ENCODE measurements at places on chromosomes 3 and 15.

GRCh38 chr3:8954938-8955763 is 8.1 kb downstream of the RAD18 start:
- no peak for DNase-seq

GRCh38 chr15:83106994-83107840 is at the start of gene TM6SF1:
TM6SF1 (plus strand) TSS chr15:83107645; CDS start chr15:83107681, 36 bp downstream.
- peak; percentile 63 for DNase-seq

- DNase-seq = no peak
Measured at GRCh38 chr15:58466566-58466965, 34.8 kb downstream of the LIPC start.

- peak; percentile 31 for DNase-seq
Measured at GRCh38 chr3:45224824-45225464, 1.1 kb downstream of the TMEM158 start.

GRCh38 chr3:11029948-11030347 is 37.4 kb downstream of the SLC6A1 start:
- no peak for DNase-seq
